ENCODE measurements at places on chromosomes 7 and 10.

GRCh38 chr10:6667679-6668270 lies 87.7 kb upstream of the PRKCQ start:
- peak; percentile 11 for DNase-seq

DNA sequence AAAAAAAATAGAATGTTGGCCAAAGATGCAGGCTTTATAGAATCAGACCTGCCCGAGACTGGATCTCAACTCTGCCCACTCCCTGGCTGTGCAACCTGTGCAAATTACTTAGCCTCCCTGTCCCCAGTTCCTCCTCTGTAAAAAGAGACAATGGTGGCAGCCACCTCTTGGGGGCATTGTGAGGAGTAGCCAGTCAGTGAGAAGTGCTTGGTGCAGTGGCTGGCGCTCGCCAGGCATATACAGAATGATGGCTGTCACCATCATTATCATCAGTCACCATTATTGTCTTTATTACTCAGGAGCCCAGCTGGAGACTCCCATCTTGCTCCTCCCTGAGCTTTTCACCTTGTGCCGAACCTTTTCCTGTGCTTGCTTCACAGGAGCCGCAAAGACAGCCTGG lies 29.4 kb upstream of the TRIM8 start:
- no peak for DNase-seq

DNA sequence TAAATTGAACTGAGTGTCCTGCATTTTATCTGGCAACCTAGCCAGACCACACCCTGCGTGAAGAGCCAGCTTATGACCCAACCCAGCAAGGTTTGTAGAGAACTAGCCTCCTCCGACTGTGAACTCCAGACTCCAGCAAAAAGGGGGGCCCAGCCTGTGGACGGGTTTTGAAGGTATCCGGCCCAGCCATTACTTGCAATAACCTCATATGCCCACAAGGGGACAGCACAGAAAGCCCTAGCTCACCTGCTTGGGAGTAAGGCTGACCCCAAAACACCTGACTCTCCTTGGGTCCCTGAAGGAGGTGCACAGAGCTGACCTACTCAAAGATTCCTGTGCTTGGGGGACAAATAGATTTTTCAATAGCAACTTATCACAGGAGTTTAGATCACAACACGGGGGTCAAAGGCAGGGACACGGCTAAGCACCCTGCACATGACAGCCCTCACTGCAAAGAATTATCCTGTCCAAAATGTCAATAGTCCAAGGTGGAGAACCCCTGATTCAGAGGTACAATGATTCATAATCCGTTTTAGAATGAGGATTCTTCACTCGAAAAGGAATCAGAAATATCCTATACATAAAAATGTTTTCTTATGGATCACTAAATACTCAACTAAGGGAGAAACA lies 4.6 kb downstream of the TRPV6 start:
- DNase-seq: peak; percentile 28

- no peak for DNase-seq
Measured at GRCh38 chr7:108327353-108327752, 128.9 kb downstream of the NRCAM start.

- DNase-seq: no peak
Measured at GRCh38 chr10:109126541-109126940, 796.8 kb downstream of the XPNPEP1 start.

- DNase-seq: no peak
Measured at GRCh38 chr7:73823257-73823656, 7.5 kb upstream of the CLDN4 start.

- DNase-seq: no peak
Measured at GRCh38 chr7:68576366-68576765, 1021.9 kb upstream of the AUTS2 start.

GRCh38 chr7:152367170-152367569 lies 68.6 kb downstream of the KMT2C start:
- no peak for DNase-seq

GRCh38 chr10:99329554-99330346 lies 594 bp downstream of the CNNM1 start:
- peak; percentile 73 for DNase-seq

DNA sequence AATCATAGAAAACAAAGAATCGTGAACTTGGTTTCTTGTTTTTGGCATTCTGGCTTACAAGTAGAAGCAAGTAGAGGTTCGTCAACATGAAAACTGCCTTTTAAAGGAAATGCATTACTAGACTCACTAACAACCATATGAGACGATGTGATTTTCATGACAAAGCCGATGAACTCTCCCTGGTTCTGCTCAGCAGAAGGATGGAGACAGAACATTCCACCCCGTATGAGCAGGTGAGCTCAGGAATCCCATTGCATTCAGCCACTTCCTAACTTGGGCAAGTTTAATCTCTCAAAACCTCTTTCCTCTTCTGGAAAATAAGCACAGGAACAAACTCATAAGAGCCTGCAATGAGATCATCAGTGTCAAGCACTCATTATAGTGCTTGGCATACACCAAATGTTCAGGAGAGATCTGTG lies 57.4 kb upstream of the SVIL start:
- DNase-seq: no peak

DNA sequence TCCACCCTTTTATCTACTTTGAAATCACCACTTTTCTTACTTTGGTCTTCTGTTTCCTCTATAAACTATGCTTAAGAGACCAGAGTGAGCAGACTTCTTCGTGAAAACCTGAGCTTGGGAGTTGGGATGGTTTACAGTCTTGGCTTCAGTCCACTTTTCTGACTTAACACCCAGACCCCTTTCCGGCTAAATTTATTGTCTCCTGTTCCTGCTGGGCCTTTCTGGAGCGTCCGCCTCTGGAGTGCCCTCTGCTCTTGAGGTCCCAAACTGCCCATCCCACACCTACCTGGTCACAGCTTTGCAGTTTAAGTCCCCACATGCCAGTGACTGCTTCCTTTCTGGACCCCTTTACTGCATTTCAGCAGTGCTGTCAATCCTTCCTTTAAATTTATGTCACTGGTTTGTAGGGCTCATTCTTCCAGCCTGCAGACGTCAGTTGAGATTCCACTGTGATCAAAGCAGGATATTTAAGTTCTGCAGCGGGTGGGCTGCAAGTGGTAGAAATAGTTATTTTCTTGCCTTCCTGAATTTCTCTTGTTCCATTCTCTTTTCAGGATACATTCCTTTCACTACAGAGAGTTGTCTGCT lies 80.3 kb downstream of the KAT6B start:
- no peak for DNase-seq

DNA sequence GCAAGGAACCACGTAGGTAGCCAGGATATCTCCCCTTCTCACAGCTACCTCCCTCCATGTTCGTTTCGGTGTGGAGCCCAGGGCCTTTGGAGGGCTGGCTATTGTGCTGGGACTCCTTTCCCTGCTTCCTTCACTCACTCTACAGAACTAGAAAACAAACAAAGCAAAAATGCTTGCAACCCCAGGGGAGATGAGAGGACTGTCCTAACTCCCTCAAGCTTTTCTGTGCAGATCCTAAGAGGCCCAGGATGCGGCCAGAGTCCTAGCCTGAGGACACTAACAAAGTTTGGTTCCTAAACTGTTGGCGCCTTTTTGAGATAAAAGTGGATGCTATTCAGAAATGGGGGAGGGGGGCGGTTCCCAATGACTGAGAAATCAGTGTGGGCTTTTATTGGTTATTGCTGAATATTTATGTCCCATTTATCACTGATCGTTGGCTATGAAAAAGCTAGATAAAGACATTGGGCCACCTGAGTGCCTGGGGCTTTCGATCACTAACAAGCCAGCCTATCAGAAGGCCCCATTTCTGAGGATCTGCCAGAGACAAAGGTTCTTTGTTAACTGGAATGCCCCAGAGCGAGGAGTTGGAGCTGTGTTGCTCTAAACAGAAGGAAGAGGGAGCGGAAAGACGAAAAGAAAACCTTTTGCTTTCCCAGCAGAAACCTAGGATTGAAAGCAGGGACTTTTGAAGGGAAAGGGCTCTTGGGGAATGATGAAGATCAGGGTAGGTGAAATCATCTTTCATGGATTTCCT lies 95.2 kb upstream of the EGR2 start:
- DNase-seq: no peak

- DNase-seq: no peak
Measured at GRCh38 chr10:77079592-77080300, 557.9 kb downstream of the KCNMA1 start.

- no peak for DNase-seq
Measured at GRCh38 chr7:29892231-29892630, 85.9 kb downstream of the WIPF3 start.

- no peak for DNase-seq
Measured at GRCh38 chr7:68722044-68722443, 876.2 kb upstream of the AUTS2 start.

DNA sequence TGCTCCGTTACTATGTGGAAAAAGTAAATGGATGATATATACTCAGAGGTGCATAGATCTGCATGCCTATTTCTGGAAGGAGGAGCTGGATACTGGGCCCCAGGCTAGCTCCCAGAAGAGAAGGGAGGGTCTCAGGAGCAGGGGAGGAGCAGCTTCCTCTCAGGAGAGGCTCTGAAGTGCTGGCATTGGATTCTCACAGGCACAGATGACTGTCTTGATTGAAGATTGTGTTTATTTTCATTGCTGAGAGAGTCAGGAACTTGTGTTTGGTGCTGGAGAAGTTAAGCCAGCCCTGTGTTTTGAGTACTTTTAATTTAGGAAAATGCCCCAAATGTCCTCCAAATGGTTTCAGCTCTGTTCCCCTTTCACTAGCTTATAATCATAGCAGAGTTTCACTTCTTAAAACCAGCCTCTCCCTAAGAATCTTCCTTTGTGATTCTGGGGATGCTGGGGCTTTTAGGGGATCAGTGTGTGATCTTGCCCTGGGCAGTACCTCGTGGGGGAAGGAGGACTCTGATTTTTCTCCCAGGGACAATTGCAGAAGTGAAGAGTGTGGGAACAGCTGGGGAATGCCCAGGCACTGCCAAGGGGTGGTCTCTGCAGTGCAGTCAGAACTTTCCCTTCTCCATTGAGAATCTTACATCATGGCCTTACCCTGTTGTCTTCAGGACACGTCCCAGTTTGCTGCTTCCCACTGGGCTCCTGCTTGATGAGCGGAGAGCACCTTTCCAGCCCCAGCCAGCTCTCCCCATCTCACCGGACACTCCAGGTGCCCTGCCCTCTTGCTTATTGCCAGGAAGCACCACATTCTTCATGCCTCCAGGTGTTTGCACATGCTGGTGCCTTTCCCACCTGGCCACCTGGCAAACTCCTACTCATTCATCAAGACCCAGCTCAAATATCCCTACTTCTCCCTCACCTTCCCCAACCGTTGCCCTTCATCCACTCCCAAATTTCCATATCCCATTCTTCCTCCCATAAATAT lies 102.8 kb downstream of the ARHGAP22 start:
- no peak for DNase-seq

GRCh38 chr7:75617634-75618234 lies 121.0 kb downstream of the HIP1 start:
- DNase-seq: no peak

DNA sequence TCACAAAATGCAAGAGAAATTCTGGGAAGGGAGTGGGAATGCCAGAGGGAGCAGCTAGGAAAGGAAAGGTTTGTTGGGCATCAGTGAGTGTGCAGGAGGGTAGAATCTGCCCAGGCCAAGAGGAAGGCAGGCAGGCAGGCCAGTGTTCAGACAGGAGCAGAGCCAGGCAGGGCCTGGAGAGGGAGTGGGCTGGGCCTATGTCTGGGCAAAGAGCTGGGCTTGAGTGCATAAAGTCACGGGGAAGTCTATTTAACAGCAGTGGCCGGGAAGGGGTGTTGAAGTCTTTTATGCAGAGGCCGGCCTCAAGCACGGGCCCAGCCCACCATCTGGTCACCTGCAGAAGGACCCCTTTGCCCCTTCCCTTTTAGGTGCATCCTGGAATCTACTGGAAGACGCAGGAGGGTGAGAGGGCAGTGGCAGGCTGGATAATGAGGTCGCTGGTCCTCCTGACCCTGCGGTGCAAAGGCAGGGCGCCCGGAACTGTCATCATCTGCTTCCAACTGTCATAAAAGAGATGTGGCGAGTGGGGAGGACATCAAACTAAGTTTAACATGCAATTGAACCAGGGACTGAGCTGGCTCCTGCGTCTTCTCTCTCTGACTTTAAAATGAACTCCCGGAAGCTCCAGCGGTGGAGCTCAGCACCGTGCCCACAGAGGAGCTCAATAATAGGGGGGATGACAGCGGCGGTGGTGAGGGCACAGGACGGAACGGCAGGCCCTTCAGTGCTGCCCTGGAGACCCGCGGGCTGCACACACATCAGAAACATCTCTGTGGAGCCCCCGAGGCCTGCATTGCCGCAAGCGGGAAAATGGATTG lies 29.5 kb downstream of the CARD11 start:
- no peak for DNase-seq

DNA sequence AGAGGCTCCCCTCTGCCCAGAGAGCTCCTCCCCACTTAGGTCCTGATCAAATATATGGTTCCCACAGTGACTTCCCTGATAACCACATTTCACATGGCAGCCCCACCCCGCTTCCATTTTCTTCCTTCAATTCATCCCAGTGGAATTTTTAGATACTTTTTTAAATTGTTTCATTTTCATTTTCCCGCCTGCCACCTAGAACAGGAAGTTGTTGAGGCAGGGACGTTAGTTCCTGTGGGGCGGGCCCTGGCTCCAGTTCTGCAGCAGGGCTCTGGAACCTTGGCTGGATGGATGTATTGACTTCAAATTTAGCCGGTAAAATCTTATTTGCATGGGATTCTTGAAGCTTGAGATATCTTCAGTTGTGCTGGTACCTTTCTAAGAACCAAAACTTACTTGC lies 226.6 kb downstream of the PAXIP1 start:
- DNase-seq: no peak

DNA sequence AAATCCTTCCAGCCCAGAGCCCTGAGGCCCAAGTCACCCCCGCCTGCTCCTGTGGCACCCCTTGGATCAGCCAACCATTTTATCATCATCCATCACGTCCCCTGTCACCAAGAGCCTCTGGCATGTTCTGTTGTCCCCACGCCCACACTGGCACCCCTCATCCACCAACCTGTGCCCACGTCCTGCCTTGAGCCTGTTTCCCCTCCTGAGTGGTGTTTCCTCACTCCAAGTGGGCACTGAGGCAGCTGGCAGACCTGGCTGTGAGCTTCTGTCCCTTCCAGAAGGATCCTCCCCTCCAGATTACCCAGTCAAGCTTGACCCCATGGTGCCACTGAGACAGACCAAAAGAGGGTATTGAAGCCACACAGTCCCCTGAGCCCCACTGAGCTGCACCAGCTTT lies 71.4 kb upstream of the ANTXRL start:
- DNase-seq: no peak

GRCh38 chr7:6512892-6513291 lies 38.4 kb downstream of the GRID2IP start:
- no peak for DNase-seq

GRCh38 chr7:130854481-130854880 lies 120.5 kb upstream of the KLF14 start:
- DNase-seq: no peak

GRCh38 chr10:79079054-79079397 lies 10.3 kb downstream of the ZMIZ1 start:
- no peak for DNase-seq

- no peak for DNase-seq
Measured at GRCh38 chr7:50849991-50850390, 67.3 kb upstream of the GRB10 start.

GRCh38 chr10:77944519-77944918 lies 18.0 kb upstream of the DLG5 start:
- DNase-seq: no peak

DNA sequence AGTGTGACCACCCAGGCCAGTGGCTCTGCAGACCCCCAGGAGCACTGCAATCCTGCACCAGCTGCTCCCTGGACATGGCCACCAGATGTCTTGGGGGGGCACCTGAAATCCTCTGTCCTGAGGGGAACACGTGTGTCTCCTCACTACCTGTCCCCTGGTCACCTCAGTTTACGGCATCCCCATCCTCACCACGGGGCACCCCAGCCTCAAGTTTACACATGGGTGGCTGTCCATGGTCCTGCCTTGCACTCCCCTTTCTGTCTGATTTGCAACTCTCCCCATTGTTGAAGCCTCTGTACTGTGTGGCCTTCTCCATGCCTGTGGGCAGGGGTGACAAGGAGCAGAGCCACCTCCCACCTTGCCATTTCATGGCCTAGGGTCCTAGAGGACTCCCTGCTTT lies 67.2 kb downstream of the RAMP3 start:
- no peak for DNase-seq

All from right kidney (tissue), 9 donors.